ENCODE measurements at places on chromosomes 6 and 20. TPM values are rescaled to one million over a fixed set of nuclear protein-coding genes. Genes with fewer than 3 reads are reported as not detected.
A peak's percentile ranks its signal among the peaks of the same experiment; 100 is the strongest.

PDYN gene
- total RNA-seq: not detected

GRCh38 chr6:166600931-166601330, 14.5 kb upstream of the RAMACL start:
- DNase-seq: no peak

ZNF322 gene
- 7.8 TPM for total RNA-seq

- no peak for DNase-seq
These were observed 43.4 kb downstream of the OGFRL1 start for GRCh38 chr6:71332012-71332411.

DNA sequence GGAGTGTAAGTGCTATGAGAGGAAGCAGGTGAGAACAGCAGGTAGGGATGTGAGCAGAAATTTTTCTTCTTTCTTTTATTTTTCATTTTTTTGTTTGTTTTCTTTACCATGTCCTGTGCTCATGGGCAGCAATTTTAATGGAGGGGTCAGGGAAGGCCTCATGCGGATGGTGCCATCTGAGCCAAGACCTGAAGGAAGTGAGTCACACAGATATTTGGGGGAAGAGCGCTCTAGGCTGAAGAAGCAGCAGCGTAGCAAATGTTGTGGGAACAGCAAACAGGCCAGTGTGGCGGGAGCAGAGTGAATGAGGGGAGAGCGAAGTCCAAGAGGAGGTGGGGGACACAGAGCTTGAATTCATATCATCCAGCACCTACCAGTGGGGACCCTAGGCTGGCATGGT, 12.7 kb downstream of the SPDEF start:
- DNase-seq: no peak

DNA sequence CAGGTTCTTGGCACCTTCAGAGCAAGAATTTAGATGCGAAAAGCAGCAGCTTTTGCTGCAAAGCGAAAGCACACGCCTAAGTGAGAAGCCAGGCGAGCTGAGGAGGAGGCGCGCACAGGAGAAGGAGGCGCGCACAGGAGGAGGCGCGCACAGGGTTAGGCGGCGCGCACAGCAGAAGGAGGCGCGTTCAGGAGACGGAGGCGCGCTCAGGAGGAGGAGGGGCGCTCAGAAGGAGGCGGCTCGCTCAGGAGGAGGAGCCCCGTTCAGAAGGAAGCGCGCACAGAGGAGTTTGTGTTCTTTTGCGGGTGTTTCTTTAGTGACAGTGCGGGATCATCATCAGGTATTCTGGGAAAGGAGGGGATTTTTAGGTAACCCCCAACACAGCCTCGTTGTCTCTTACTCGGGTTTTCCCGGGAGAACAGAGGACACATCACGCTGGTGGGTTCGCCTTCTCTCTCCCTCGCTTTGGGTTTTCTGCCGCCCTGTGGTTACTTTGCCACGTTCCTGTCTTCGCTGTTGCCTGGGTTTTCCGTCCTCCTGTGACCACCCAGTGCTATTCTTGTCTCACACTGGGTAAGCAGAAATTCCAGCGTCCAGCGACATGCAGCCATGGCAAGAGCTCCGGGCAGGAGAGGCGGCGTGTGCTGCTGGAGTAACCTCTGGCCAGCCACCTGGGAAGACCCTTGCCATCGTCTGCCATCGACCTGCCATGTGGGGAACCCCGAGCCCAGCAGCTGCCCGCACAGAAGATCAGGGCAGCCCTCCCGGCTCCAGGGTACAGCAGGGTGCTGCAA, 47.0 kb downstream of the WDR27 start:
- peak; percentile 61 for DNase-seq

- peak; percentile 58 for DNase-seq
These were observed 18.5 kb downstream of the NSFL1C start for GRCh38 chr20:1448081-1448620.

- no peak for DNase-seq
These were observed 36.8 kb downstream of the ZMYND8 start for GRCh38 chr20:47319517-47320252.

DPPA5 gene
- total RNA-seq: not detected
